ENCODE measurements at places on chromosomes 7 and 10.
A peak's percentile ranks its signal among the peaks of the same experiment; 100 is the strongest.

DNA sequence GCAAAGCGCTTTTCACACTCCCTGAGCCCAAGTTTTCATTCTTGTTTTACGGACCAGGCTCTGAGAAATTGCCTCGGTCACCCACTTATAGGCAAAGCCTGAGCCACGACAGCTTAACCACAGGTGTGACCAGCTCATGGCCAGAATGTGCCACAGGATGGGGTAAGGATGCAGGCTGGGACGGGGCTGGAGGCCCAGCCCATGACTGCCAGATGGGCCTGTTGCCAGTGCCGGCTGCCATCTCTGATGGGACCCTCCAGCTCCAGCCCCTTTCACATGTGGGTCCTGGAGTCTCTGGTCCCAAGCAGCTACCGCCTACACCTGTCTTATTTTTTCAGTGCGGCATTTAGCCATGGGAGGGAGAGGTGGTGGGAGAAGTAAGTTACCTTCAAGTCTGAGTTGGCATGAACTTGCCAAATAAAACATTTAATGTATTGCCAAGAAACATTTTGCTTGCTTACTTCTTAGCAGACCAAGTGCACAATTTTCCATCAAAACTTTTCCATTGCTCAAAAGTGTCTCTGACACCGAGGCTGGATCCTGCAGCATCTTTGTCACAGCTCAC, 142.6 kb downstream of the GRK5 start:
- H3K36me3 ChIP-seq, result peaks cover 3% of the 10 kb centered on the region
- DNase-seq, result no peak
- peaks cover 5% of the 10 kb centered on the region for H3K4me1 ChIP-seq
- H3K27me3 ChIP-seq, result no peaks in the 10 kb centered on the region
- H3K4me3 ChIP-seq, result no peak overlapping the region

- H3K4me1 ChIP-seq, result no peaks in the 10 kb centered on the region
- H3K27ac ChIP-seq, result no peak overlapping the region
- no peaks in the 10 kb centered on the region for H3K27me3 ChIP-seq
- H3K36me3 ChIP-seq, result no peaks in the 10 kb centered on the region
- no peak overlapping the region for H3K4me3 ChIP-seq
- DNase-seq, result no peak
These were observed 322.8 kb downstream of the LRMDA start for GRCh38 chr10:75754096-75754831.

GRCh38 chr10:59007307-59008025, 169.0 kb upstream of the PHYHIPL start:
- H3K4me1 ChIP-seq, result no peaks in the 10 kb centered on the region
- no peak overlapping the region for H3K4me3 ChIP-seq
- no peaks in the 10 kb centered on the region for H3K27me3 ChIP-seq
- DNase-seq, result no peak

DNA sequence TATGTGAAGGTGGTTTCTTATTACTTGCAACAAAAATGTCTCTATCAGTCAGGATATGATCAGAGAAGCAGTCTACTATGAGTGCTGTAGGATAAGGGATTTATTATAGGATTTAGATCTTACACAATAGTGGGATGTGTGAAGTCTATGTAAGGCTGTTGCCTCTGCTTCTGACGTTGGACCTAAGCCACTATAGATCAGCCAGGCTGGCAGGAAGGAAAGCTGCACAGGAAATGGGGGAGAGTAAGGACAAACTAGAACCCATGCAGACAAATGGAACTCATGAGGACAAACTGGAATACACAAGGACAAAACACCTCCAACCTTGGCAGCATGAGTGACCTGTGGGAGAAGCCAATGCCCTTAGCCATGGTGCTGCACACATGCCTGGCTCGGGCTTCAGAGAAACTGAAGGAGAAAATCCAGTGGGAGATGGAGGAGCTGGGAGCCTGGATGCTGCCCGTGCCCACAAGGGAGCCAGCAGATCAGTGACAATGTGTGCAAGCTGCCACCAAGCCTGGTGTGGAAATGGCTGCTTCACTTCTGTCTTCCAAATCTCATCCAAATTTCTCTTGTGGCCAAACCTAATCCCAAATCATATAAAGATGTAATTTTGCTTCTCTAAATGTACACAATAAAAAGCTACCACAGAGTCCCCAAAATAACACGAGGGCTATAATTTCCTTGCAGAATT, 147.0 kb upstream of the PCGF5 start:
- H3K27me3 ChIP-seq, result peaks cover 39% of the 10 kb centered on the region
- no peaks in the 10 kb centered on the region for H3K4me1 ChIP-seq
- H3K4me3 ChIP-seq, result no peak overlapping the region
- DNase-seq, result no peak

- H3K36me3 ChIP-seq, result no peaks in the 10 kb centered on the region
- H3K4me1 ChIP-seq, result no peaks in the 10 kb centered on the region
- H3K27ac ChIP-seq, result no peak overlapping the region
These were observed 357.8 kb upstream of the STEAP1 start for GRCh38 chr7:89796481-89796880.

DNA sequence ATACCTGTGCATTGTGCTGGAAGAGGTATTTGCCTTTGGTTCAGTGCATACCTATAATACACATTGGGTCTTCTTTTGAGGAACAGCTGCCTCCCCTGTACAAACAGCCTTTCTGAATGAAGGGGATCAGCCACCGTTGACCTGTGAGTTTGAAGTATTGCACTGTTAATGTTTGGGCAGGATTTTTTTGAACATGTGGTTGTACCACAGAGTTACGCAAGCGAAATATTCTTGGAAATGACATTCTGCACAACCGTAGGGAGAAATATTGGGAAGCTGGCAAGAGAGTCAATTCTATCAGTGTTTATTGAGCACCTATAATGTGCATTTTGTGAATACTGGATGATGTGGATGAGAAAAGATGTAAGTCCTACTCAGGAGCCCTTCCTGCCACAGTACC, 270.6 kb downstream of the AUTS2 start:
- H3K4me1 ChIP-seq, result peaks cover 6% of the 10 kb centered on the region
- no peak overlapping the region for H3K27ac ChIP-seq
- H3K4me3 ChIP-seq, result no peak overlapping the region
- DNase-seq, result no peak

DNA sequence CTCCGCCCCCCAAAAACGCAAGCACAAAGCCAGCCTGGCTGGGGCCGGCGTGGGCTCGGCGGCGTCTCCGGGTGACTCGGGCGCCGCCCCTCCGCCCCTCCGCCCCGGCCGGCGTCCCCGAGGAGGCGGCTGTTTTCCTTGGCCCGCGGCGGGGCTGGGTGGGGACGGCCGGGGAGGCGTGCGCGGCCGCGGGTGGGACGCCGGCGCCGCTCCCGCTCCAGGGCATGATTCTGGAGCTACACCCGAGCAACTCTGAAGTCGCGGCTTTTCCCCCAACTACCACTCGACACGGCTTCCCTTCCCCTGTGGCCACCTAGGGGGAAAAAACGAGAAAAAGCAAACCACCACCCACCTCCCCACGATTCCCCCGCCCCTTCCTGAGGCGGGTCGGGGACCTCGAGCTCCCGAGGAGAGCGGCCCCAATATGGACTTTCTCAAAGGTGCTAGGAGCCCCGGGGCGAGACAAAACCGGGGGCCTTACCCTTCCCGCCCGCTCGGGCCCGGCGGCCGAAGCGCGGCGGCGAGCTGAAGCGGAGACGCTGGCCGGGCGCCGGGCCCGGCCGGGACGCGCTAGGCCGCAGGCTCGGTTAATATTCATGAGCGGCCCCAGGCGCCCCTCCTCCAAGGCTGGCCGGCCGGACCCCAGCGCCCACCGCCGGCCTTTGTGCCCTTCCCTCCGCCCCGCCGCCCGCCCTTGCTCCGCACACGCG, 856 bp downstream of the ARHGAP21 start:
- DNase-seq, result peak; percentile 22
- H3K27ac ChIP-seq, result no peak overlapping the region
- peaks cover 10% of the 10 kb centered on the region for H3K36me3 ChIP-seq
- no peaks in the 10 kb centered on the region for H3K27me3 ChIP-seq
- peak overlapping the region; percentile 89 for H3K4me3 ChIP-seq
- H3K4me1 ChIP-seq, result peaks cover 20% of the 10 kb centered on the region

- no peaks in the 10 kb centered on the region for H3K4me1 ChIP-seq
- peaks cover 1% of the 10 kb centered on the region for H3K36me3 ChIP-seq
- no peaks in the 10 kb centered on the region for H3K27me3 ChIP-seq
- H3K27ac ChIP-seq, result no peak overlapping the region
These were observed 206.7 kb upstream of the PTPRZ1 start for GRCh38 chr7:121666306-121666705.

- no peak overlapping the region for H3K27ac ChIP-seq
- no peak for DNase-seq
- H3K4me1 ChIP-seq, result peaks cover 32% of the 10 kb centered on the region
- no peak overlapping the region for H3K4me3 ChIP-seq
These were observed 16.5 kb downstream of the GBF1 start for GRCh38 chr10:102261842-102262241.

DNA sequence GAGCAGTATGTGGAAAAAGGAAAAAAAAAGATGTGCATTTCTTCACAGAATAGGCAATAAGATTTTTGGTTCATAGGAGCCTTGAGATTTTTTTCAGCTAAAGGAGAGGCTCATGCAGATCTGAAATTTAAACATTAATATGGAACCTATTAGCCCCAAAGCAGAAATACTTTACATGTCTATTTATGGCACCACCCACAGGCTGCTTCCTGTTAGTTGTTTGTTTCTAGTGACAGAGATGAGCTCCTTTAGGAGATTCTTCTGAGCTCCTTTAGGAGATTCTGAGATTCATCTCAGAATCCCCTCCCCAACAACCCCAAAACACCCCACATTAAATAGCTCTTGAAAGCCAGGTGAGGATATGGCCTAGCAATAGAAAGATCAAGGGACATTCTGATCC, 27.9 kb upstream of the HPS1 start:
- no peaks in the 10 kb centered on the region for H3K36me3 ChIP-seq
- no peak overlapping the region for H3K27ac ChIP-seq
- no peaks in the 10 kb centered on the region for H3K27me3 ChIP-seq
- H3K4me1 ChIP-seq, result peaks cover 13% of the 10 kb centered on the region
- no peak for DNase-seq

- no peak overlapping the region for H3K4me3 ChIP-seq
- no peak for DNase-seq
- H3K36me3 ChIP-seq, result no peaks in the 10 kb centered on the region
- no peaks in the 10 kb centered on the region for H3K27me3 ChIP-seq
- H3K4me1 ChIP-seq, result no peaks in the 10 kb centered on the region
These were observed 153.3 kb downstream of the LRRTM3 start for GRCh38 chr10:67079126-67079525.

DNA sequence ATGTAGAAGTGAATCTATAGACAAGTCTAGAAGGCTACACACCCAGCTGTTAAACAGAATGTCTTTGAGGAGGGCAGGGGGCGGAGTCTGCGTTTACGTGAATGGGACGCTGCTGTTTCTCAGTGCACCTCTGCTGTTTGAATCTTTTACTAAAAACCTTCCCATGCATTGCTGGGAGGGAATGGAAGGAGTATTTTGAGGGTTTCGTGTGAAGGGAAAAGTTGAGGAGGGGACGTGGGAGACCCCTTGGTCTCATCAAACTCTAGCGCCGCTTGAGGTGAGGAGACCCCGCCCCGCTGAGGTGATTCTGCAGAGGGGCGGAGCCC, 492 bp upstream of the VCL start:
- peak overlapping the region; percentile 48 for H3K27ac ChIP-seq
- H3K36me3 ChIP-seq, result peaks cover 10% of the 10 kb centered on the region
- DNase-seq, result no peak
- peak overlapping the region; percentile 83 for H3K4me3 ChIP-seq
- peaks cover 49% of the 10 kb centered on the region for H3K4me1 ChIP-seq
- no peaks in the 10 kb centered on the region for H3K27me3 ChIP-seq

DNA sequence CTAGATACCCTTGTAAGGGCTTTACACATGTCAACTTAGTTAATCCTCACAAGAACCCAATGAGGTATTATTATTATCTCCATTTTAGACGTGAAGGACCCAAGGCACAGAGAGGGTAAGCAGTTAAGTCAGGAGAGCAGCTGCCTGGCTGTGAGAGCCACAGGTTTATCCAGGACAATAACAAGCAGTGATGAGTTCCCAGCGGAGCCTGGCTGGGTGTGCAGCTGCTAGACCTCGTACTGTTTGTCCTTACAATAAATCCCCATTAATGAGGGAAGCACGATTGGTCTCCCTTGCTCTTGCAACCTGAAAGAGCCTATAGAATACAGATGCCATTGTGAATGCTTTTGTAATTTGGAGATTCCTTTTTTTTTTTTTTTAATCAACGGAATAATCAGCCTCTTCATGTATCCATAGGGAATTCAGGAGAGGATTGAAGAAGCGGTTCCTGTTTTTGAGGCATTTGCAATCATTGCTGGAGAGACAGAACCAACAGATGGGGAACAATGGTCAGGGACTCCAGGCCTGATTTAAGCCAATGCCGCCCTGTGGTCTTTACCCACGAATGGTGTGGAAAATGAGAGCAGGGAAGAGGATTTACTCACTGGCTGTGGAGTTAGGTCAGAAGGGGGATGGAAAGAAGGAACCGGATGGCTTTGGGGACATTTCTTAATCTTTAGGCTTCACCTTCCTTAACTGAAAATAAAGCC, 12.3 kb upstream of the ASB4 start:
- no peaks in the 10 kb centered on the region for H3K36me3 ChIP-seq
- H3K4me1 ChIP-seq, result no peaks in the 10 kb centered on the region
- DNase-seq, result no peak
- H3K4me3 ChIP-seq, result no peak overlapping the region
- no peak overlapping the region for H3K27ac ChIP-seq

DNA sequence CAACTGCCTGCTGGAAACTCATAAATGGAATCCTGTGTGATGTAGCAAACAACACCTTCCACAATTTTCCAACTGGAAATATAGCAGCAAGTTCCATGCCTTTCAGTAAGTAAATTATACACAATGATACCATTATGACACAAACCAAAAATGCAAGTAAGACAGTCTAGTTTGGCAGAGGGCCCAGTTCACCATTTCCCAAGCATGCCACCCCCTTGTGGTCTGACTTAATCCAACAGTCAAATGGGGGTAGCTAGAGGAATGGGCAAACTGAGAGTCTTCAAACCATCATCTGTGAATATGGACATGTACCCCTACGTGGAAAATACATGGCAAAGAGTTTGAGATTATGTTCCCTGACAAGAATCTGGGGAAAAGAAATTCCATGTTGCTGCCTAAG, 137.6 kb upstream of the VWC2 start:
- no peaks in the 10 kb centered on the region for H3K27me3 ChIP-seq
- no peaks in the 10 kb centered on the region for H3K36me3 ChIP-seq
- no peaks in the 10 kb centered on the region for H3K4me1 ChIP-seq
- no peak overlapping the region for H3K4me3 ChIP-seq

DNA sequence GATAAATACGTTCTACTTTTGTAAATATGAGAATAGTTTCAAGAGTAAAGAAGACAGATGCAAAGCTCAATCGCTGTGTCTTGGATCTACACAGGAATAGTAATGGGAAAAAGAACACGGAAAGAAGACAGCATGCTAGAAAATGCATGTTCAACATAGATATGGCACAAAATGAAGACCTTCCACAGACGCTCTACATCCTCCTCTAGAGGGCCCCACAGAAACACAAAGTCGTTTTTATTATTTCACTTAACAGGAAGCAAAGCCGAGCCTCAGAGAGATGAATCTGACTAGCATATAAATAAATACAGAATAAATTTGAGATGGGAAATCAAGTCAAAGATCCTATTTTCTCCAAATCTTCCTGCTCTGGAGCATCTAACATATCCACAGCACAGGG, 292.6 kb downstream of the PARD3 start:
- H3K27ac ChIP-seq, result no peak overlapping the region
- H3K4me1 ChIP-seq, result no peaks in the 10 kb centered on the region
- H3K36me3 ChIP-seq, result peaks cover 2% of the 10 kb centered on the region
- H3K27me3 ChIP-seq, result no peaks in the 10 kb centered on the region

All from central memory CD8-positive, alpha-beta T cell (primary cell).